Right forelimb (tissue), 1 donor: ENCODE measurements at places on chromosomes 16 and 17.

- DNase-seq, result no peak
Measured at GRCh38 chr16:57667526-57668262, 412 bp upstream of the ADGRG3 start.

DNA sequence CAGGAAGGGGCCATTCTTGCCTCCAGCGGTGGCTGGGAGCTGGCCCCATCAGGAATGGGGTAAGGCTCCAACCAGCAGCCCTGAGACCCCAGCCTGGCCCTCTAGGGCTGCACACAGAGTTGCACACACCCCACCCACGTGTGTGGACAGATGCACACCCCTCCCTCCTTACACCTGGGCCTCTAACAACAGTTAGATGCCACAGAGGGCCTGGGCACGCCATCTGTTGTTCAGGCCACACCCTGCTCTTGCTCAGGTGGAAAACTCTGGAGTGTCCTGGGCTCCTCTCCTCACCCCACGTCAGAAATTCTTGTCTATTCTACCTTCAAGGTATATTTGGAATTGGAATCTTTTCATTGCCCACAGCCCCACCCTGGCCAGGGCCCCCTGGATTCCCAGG lies 13.3 kb upstream of the RAI1 start:
- DNase-seq, result no peak

DNA sequence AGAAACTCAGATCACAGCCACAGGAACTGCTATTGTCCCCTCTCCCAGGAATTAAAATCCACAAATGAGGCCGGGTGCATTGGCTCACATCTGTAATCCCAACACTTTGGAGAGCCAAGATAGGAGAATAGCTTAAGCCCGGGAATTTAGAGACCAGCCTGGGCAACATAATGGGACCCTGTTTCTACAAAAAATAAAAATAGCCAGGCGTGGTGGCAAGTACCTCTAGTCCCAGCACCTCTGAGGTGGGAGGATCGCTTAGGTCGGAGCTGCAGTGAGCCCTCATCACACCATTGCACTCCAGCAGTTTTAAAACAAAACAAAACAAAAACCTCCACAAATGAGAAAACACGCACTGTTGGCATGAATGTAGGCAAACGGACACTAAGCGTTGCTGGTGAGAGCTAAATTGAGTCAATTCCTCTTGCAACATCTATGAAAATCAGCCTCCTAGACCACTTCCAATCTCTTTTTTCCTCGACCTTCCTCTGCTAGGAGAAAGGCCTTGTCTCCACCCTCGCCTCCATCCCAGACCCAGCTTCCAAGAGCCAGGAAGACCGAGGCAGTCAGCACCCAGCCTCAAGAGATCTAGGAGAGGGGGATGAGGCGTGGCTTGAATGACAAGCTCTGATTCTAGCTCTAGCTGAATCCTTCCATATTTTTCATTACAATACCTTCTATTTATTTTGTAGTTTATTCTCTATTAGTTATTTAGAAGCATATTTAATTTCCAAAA lies 14.8 kb downstream of the TLE7 start:
- DNase-seq, result no peak

DNA sequence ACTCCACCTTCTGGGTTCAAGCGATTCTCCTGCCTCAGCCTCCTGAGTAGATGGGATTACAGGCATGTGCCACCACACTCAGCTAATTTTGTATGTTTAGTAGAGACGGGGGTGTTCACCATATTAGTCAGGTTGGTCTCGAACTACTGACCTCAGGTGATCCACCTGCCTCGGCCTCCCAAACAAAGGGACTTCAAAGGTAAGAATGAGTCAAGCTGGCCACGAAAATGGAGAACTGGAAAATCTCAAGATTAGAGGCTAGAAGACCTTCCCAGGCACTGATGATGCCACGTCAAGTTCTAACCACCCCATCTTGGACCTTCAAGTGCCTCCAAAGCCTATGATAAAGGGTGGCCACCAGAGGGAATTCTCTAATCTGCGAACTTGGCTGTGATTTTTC lies 1.3 kb upstream of the CCL15 start:
- DNase-seq, result no peak

DNA sequence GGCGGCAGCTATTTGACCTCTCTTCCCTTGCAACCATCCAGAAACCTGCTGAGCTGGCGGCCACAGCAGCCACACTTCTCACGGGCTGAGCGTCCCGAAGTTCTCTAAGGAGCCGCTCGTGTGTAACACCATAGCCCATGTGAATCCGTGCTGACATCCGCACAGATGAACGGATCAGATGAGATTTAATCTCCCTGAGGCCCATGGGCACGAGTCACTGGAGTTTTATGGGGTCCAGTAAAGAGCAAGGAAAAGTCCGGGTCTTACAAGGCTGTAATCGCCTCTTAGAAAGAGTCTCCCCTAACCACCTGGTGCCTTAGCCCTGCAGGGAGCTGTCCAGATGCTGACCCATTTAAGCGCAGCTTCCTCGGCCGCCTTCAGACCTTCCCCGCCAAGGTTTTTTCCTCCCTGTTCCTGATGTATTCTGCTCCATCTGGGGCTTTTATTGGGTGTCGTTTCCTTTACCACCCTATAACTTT lies 5.5 kb upstream of the CACNG5 start:
- DNase-seq, result peak; percentile 83

GRCh38 chr16:67942200-67942509 lies 1.8 kb downstream of the LCAT start:
- no peak for DNase-seq

DNA sequence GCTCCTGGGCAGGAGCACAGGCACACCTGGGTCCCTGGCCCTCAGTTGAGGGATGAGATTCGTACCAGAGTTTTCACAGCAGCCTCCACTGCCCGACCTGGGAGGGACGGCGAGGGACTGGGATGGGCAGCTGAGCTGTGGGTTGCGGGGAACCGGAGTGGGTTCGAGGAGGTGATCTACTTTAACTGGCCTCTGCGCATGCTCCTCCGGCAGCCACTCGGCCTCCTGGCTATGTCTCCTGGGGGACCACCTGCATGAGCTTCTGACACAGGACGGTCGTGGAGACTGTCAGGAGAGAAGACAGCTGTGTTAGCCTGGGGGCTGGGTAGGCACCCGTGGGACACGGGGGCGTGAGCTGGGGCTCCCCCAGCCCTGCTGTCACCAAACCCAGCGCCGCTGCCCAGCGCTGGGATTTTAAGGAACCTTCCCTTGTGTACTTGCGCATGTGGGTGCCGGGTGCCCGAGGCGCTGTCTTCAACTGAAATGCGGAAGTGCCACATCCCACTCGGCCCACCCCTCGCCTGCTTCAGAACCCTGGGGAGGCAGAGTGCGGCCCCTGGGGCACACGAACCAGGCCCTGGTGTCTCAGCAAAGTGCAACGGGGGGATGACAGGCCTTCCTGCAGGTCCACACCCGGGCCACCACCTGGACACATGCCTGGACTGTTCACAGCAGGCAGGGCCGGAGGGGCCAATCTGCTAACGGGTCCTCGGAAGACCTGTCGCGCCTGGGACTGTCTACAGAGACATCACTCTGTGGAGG lies 36.4 kb downstream of the SLC7A5 start:
- DNase-seq, result no peak
